NCI-H748 treated with DMSO at 0.1 percent for 48 hours (cell line): ENCODE measurements at places on chromosomes 13 and 19.

DNA sequence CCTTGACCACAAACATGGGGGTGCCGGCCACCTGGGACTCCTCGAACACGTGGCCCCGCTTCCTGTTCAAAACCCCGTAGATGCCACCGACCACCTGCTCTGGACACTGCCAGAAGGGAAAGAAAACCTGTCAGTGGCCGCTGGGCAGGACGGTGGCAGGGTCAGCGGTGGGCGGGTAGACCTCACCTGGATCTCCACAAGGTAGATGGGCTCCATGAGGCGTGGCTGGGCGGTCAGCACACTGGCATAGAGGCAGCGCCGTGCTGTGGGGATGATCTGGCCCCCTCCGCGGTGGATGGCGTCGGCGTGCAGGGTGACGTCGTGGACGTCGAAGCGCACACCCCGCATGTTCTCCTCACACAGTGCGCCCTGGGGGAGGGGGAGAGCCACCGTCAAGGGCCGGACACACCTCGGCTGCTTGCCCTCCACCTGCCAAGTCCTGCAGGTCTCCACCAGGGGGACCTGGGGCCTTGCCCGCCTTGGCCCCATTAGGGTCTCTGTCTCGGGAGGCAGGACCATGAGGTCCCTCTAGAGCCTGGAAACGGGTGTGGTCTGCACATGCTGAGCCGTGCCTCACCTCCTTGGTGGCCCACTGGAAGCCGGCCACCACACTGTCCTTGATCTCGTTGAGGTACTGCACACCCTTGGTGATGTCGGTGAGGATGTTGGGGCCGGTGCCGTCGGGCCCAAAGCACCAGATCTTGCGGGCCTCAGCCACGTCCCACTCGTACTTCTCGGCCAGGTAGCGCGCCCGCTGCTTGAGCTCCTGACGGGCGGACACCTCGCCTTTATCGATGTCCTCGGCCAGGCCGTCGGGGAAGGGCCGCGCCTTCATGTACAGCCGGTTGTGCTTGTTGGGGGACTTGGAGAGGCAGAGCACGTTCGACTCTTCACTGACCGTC lies 6.6 kb upstream of the DAPK3 start:
- DNase-seq: no peak

GRCh38 chr19:6020166-6020882 lies 42.4 kb upstream of the RANBP3 start:
- peak; percentile 65 for DNase-seq

GRCh38 chr13:95535243-95535642 lies 17.3 kb upstream of the CLDN10 start:
- no peak for DNase-seq

DNA sequence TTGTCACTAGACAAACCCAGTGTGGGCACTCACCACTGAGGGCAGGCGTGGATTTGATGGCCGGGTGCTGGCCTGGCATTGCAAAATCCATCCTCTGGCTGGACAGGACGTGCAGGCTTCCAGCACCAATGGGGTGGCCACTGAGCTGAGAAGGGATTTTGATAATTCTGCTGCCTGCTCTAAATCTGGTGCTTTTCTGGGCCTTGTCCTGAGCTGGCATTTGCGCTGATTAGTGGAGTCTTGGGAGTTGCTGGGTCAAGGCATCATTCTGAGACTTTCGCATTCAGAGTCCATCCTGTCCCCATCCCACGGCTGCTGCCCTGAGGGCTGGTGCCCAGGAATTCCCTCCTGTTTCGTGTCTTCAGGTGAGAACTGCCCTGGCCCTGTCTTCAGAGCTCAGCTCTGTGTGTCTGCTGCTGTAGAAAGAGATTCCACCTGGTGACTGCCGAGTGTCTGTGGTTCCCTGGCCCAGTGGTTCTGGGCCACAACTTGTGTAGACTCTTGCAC lies 65.9 kb upstream of the MCF2L start:
- DNase-seq: no peak

GRCh38 chr13:45873491-45874325 lies 22.2 kb upstream of the SIAH3 start:
- DNase-seq: no peak

- DNase-seq: no peak
These were observed 194.7 kb downstream of the ZNF536 start for GRCh38 chr19:30566681-30567420.

GRCh38 chr19:4088975-4089374 lies 22.3 kb upstream of the ZBTB7A start:
- DNase-seq: no peak

- no peak for DNase-seq
These were observed 18.4 kb upstream of the MYADM start for GRCh38 chr19:53849237-53849676.

GRCh38 chr19:48670699-48671445 lies 1.9 kb downstream of the NTN5 start:
- DNase-seq: no peak

- DNase-seq: no peak
These were observed 4.2 kb downstream of the SNRPA start for GRCh38 chr19:40755248-40755624.

DNA sequence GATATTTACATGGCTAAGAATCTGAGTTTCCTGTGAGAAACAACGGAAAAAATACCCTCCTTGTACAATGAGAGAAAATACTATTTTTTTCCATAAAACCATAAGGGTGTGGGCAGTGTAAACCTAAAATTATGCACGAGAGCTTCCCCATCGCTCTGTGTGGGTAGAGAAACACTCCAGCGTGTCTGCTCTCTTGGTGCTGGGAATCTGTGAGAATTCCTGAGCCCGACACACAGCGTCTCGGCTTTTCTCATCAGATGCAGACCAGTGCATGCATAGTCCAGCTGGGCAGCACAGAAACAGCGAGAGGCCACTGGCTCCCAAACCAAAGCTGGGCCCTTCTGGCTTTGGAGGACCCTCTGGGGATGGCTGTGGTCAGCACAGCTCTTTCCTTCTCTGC lies 12.0 kb downstream of the PLPP2 start:
- DNase-seq: no peak

GRCh38 chr13:32150239-32150638 lies 118.7 kb downstream of the FRY start:
- DNase-seq: no peak

- DNase-seq: no peak
These were observed 20.4 kb downstream of the GJA3 start for GRCh38 chr13:20140487-20140886.

GRCh38 chr13:77219401-77219800 lies 107.5 kb downstream of the MYCBP2 start:
- no peak for DNase-seq

GRCh38 chr19:40776932-40777644 lies 959 bp upstream of the RAB4B start:
- DNase-seq: peak; percentile 95

DNA sequence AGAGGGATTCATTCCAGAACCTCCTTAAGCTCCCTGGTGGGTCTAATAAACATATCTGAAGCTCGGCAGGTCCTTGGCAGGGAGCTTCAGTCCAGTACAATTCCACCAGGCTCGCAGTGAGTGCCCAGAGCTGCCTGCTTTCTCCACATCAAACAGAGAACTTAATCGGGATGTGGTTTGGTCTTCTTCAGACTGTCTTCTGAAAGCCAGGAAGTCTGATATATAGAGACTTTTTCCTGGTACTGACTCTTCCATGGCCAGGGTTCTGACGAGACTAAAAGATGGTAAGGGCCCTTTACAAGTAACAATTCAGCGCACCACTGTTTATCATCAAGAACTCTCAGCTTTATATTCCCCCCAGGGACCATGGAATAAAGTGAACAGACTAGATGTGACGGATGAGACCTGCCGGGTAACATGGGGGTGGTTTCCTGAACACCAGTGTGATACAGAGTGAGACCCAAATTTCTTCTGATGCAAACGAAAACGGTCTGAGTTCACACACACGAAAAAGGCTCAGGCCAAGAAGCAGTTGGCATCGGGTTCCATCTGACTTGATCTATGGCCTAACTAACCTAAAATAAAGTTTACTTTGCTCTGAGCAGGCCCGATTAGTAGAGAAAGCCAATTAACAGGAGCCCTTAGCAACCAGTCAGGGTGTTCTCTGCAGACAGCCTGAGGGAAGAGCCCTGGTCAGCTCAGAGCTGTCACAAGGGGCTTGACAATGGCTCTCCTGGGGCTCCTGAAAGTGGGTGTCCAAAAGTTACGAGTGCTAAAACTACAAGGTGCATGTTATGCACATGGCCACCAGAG lies 29.0 kb downstream of the RANBP3 start:
- no peak for DNase-seq

DNA sequence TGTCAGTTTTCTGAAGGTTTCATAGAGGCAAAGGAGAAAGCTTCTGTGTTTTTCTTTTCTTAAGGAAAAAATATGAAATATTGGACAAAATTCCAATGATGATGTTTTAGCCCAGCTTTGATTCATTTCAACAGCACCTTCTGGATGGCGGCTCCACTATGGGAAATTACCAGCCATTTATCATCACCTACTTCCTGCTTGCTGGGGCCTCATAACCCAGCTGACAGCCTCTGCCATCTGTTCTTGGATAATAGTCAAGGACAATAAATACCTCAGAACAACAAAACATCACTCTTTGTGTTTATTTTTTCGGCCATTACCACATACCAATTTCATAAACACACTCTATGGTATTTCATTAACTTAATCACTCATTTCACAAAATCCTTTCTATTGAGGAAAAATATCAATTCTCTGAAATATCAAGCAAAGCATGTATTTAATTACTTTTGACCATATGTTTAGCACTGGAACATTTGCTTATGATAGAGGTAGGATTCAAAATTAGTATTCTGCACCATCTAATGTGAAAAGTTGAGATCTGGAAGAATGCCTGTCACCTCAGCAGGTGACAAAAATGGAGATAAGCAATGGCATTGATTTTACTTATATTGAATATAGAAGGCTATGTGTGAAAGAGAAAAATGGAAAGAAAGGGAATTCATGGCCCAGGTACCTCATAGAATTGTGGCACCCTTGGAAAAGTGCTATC lies 629.7 kb downstream of the LIG4 start:
- DNase-seq: peak; percentile 43

DNA sequence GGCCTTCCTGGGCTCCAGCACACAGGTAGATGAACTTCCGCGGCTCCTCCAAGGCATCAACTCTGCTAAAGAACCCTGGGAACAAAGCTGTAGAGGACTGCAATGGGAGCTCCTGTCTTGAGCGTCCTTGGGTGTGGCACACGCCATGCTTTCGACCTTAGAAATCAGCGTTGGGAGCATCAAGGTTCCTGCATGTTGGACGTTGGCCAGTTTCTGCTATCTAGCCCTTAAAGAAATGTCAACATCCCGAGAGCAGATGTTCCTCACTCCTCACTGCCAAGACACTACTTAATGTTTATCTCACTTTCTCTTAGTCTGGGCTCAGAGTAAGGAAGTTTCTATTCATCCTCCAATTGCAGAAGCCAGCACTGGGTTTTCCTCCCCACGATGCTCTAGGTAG lies 70.6 kb upstream of the MEDAG start:
- no peak for DNase-seq

GRCh38 chr19:2804156-2805004 lies 15.3 kb upstream of the ZNF554 start:
- DNase-seq: no peak

- no peak for DNase-seq
These were observed 32.9 kb downstream of the ZDHHC20 start for GRCh38 chr13:21426238-21426637.

DNA sequence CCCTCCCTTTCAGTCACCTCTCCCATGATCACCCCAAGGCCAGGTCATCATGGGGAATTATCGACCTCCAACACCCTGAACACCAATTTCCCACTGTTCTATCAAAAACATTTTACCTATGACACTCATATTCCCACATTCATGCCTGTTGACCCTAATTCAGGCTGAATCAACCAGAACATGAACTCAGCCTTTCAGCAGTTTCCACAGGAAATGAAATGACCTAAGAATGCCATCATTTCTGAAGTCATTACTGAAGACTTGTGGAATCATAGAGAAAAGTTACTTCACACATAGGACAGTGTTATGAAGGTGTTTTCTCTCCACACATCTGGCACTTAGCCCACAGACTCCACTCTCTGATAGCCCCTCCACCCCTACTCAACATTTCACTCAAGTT lies 29.9 kb upstream of the FAM124A start:
- DNase-seq: no peak

DNA sequence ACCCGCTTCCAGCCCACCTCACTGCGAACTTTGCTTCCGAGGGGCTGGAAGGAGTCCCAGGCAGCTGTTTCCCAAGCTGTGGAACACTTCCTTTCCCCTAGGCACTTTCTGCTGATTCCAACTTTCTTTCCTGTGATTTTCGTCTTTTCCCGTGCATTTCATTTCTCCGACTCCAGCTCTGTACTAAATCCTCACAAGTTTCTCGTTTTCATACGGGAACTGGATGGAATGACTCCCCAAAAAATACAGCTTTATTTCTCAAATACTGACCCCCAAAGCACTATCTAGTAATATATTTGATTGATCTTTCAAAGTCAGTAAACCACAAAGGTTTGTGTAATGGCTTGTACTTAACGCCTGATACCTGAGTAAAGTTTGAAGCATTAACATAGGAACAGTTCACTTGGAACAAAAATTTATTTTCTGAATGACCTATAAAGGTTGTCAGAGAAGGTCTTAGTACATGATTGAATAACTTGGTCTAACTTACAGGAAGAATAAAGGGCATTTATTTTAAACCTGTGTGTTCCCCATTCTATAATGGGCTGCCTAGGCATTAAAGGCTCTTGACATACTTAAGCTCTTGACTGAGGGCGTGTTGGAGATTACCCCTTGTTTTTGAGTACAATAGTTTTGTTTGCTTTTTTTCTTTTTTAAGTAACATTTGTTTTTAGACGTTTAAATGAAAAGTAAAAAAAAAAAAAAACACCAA lies 1.3 kb upstream of the PCDH9 start:
- DNase-seq: no peak

- DNase-seq: no peak
These were observed 1.6 kb upstream of the PPP1R12C start for GRCh38 chr19:55119053-55119452.

DNA sequence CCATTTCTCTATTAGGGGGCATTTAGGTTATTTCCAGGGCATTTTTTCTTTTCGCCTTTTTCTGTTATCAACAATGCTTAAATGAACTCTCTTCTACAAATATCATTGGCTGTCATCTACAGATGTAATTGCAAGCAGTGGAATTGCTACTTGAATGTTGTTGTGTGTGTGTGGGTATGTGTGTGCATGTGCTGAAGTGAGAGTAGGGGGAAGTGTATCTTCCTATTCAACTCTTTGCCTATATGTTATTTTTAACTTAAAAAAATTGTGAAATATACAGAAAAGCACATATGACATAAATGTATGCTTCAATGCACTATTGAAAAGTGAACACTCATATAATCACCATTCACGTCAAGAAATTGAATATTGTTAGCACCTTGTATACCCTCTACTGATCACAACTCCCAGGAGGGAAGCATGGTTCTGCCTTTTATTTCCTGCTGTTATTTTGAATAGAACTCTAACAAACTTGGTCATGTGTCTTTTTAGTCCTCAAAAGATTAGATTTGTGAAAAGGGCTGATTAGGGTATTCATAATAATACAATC lies 24.7 kb downstream of the WDFY2 start:
- DNase-seq: no peak

- peak; percentile 56 for DNase-seq
These were observed 852.7 kb upstream of the KLHL1 start for GRCh38 chr13:70960841-70961443.

- DNase-seq: no peak
These were observed 952.1 kb downstream of the DIAPH3 start for GRCh38 chr13:59211606-59212005.
